Activated naive CD4-positive, alpha-beta T cell treated with anti-CD3 and anti-CD28 coated beads for 36 hours (primary cell): ENCODE measurements at places on chromosomes 13 and 19. TPM values are rescaled to one million over a fixed set of nuclear protein-coding genes. Genes with fewer than 3 reads are reported as not detected.

OR7C1 gene
- total RNA-seq = not detected

CEP89 gene
- total RNA-seq = 14.6 TPM

- no peak overlapping the region for H3K4me3 ChIP-seq
- no peaks in the 10 kb centered on the region for H3K27me3 ChIP-seq
- H3K27ac ChIP-seq = peak overlapping the region; percentile 78
Observed at GRCh38 chr19:39928357-39928725, 6.1 kb downstream of the FCGBP start.

DNA sequence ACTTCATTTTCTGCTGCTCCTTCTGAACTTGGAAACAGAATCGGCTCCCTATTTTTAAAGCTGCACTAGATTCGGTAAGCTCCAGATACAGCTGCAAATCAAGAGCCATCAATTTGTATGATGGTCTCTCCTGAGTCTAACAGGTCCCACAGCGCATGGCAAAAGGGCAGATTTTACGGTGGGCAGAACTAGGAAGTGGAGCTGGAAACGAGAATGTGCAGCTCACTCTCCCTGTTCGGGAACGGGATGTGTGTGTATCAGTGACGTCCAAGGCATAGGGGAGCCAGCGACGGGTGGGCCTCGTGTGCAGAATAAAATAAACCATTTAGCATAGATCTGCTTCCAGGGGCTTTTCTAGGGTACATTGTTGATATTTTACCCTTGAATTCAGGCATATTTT lies 74.2 kb downstream of the COL4A1 start:
- no peak overlapping the region for H3K4me3 ChIP-seq
- no peak for DNase-seq
- H3K27me3 ChIP-seq = peaks cover 37% of the 10 kb centered on the region
- no peak overlapping the region for H3K27ac ChIP-seq
- H3K36me3 ChIP-seq = no peaks in the 10 kb centered on the region

DNA sequence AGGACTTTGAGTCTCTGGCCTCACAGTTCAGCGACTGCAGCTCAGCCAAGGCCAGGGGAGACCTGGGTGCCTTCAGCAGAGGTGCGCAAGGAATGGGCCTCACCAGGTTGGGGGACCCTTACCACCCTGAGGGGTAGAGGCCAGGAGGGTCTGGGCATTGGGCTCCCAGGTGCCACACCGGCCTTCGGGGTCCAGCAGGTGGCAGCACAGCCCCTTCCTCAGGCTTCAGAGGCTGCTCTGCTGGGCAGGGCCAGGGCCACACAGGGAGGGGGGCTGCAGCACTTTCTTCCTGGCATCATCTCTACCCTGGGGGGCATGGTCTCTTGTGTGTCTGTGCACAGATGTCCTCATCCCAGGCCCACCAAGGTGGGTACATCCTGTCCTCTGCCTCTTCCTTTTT lies 12.9 kb downstream of the PIN1 start:
- peaks cover 19% of the 10 kb centered on the region for H3K36me3 ChIP-seq
- H3K27me3 ChIP-seq = no peaks in the 10 kb centered on the region
- no peak overlapping the region for H3K4me3 ChIP-seq
- no peak overlapping the region for H3K27ac ChIP-seq
- DNase-seq = peak; percentile 58
- peaks cover 19% of the 10 kb centered on the region for H3K4me1 ChIP-seq

STOML3 gene
- not detected for total RNA-seq

GRCh38 chr13:31038834-31039552 lies 106.5 kb downstream of the TEX26 start:
- peaks cover 33% of the 10 kb centered on the region for H3K4me1 ChIP-seq
- H3K36me3 ChIP-seq = no peaks in the 10 kb centered on the region
- H3K4me3 ChIP-seq = no peak overlapping the region
- DNase-seq = peak; percentile 44
- no peaks in the 10 kb centered on the region for H3K27me3 ChIP-seq
- peak overlapping the region; percentile 2 for H3K27ac ChIP-seq

GRCh38 chr13:35984776-35985453 lies 146.3 kb downstream of the DCLK1 start:
- no peaks in the 10 kb centered on the region for H3K36me3 ChIP-seq
- H3K4me1 ChIP-seq = no peaks in the 10 kb centered on the region
- no peak overlapping the region for H3K4me3 ChIP-seq
- no peak for DNase-seq

- no peaks in the 10 kb centered on the region for H3K36me3 ChIP-seq
- peaks cover 42% of the 10 kb centered on the region for H3K27me3 ChIP-seq
- H3K4me3 ChIP-seq = no peak overlapping the region
- DNase-seq = no peak
- H3K27ac ChIP-seq = no peak overlapping the region
Observed at GRCh38 chr13:27774651-27775050, 17.6 kb upstream of the GSX1 start.
